ENCODE measurements at places on chromosomes 7 and 10.

DNA sequence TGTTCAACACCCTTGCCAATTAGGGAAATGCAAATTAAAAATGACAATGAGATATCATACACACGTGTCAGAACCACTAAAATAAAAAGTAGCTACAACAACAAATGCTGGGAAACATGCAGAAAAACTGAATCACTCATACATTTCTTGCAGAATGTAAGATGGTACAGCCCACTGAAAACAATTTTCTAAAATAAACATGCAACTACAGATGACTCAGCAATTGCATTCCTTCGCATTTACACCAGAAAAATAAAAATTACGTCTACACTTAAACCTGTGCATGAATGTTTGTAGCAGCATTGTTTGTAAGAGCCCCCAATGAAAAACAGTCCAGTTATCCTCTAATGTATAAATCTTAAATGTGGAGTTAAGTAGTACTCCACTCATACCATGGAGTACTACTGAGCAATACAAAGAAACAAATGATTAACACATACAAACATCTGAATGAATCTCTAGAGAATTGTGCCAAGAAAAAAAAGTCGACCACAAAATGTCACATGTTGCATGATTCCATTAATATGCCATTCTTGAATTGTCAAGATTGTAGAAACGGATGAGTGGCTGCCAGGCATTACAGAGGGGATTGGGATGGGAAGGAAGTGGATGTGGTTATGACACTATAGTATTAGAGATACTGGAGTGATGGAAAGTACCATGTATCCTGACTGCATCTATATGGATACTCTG is 134.6 kb upstream of the NPSR1 start:
- no peak for DNase-seq

DNA sequence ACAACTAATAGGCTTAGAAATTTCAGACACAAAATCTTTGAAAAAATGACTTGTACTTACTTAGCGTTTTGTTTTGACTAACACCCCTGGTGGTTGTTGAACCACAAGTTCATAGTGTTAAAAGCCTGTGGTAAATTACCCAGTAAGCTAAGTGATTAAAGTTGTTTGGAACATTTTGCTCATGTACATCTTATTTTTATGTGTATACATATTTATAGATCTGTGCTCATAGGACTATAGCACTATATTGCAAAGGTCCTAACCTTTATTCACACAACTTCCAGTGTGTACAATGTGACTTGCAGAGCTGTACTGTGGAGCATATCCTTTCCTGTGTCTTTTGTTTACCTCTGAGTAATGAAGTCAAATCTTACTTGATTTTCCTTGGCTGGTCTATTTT is 79.6 kb downstream of the BMPR1A start:
- no peak for DNase-seq

GRCh38 chr10:13001041-13001886 is at the start of gene CCDC3:
Gene CCDC3 (minus strand): TSS chr10:13001713. CDS start chr10:13001570, 143 bp downstream.
- DNase-seq: no peak

DNA sequence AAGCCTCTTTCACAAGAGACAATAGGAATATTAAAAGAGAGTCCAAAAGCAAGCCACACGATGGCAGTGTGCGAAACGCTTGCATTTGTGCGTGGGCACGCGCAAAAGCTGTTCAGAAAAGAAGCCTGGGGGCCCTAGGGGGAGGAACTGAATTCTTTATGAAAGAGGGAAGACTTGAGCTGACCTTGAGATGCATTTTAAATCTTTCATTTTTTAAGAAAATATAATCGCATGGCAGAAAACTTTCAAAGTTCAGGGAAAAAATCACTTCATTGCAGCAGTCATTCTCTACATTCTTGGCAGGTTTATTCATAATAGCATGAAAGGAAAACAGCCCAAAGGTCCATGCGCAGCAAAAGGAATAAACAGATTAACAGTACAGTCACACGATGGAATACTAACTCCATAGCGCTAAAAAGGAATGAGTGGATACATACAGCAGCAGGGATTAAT is 206.5 kb upstream of the PRKCQ start:
- DNase-seq: no peak

GRCh38 chr10:93598157-93598556 is 2.9 kb downstream of the RBP4 start:
- DNase-seq: no peak

GRCh38 chr10:3467052-3467951 is 294.7 kb upstream of the PITRM1 start:
- no peak for DNase-seq

DNA sequence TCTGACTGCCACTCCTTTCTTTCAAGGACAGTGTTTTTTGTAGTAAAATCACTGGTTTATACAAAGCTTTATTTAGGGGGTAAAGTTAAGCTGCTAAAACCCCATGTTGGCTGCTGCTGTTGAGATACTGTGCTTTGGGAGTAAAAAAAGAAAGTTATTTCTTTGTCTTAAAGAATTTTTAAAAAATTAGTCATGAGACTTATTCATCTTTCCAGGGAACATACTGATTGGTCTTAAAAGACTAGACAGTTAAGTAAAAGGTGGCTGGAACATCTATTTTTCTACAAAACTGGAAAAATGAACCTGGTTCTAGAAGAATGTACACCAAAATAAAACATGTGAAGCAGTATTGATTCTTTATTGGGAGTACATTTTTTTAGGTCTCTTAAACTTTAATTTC is 20.6 kb downstream of the BBIP1 start:
- no peak for DNase-seq

DNA sequence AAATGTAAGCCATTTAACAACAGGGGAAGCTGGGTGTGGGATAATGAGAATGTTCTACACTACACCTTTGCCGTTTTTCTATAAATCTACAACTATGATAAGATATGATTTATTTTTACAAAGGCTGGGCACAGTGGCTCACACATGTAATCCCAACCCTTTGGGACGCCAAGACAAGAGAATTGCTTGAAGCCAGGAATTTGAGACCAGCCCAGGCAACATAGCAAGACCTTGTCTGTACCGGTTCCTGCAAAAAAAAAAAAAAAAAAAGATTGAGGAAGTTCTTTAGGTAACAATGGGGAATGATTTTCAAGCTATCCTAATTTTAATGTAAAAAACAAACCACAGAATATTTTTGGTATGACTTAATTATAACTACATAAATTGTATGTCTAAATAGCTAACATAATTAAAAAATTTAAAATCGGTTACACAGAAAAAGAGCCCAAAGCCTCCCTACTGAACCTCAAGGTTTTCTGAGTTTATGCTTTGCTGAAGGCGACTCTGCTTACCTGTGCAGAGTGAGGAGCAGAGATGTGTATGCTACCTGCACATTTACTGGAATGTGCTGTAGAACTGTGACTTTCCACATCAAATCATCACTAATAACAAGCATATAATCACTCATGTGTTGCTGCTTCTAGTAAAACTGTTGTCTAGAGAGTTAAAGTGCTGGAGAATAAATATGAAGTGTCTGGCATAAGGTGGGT is 163.4 kb downstream of the ATE1 start:
- DNase-seq: no peak

DNA sequence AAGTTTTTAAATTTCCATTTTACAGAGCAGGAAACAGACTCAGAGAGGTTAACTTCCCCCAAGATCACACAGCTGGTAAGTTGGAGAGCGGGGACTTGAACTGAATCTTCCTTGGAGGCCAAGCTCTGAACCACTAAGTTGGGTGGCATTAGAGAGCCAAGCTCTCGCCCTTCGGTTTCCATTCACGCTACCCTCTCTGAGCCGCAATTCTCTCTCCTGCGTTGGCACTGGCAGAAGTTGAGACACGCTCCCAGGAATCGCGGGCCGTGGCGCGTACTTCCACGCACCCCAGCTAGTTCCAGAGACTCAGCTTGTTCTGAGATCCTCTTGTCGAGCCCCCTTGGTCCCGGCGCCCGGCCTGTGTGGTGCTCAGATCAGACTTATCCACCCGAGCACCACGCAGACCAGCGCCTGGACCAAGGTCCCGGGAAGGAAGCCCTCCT is 29.3 kb upstream of the VAX1 start:
- DNase-seq: no peak

GRCh38 chr10:103915796-103916195 is 2.2 kb downstream of the STN1 start:
- no peak for DNase-seq

DNA sequence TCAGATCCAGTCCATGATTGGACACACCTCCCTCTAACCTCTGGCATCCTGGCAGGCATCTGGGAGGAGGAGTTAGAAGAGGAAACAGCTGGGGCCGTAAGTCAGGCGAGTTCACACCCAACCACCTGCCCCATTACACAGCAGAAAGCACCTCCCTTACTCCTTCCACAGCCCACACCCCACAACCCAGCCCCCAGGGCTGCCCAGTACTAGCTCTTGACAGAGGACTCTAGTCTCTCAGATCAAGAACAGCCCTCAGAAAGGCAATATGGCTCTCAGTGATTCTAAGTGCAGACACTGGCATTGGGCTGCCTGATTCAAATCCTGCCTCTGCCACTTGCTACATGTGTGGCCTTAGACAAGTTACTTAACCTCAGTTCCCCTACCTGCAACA is 34.1 kb downstream of the KCNMA1 start:
- no peak for DNase-seq

- DNase-seq: no peak
Measured at GRCh38 chr10:48649349-48649944, 35.2 kb upstream of the WDFY4 start.

GRCh38 chr10:124213899-124214510 is 120.6 kb upstream of the CHST15 start:
- no peak for DNase-seq

DNA sequence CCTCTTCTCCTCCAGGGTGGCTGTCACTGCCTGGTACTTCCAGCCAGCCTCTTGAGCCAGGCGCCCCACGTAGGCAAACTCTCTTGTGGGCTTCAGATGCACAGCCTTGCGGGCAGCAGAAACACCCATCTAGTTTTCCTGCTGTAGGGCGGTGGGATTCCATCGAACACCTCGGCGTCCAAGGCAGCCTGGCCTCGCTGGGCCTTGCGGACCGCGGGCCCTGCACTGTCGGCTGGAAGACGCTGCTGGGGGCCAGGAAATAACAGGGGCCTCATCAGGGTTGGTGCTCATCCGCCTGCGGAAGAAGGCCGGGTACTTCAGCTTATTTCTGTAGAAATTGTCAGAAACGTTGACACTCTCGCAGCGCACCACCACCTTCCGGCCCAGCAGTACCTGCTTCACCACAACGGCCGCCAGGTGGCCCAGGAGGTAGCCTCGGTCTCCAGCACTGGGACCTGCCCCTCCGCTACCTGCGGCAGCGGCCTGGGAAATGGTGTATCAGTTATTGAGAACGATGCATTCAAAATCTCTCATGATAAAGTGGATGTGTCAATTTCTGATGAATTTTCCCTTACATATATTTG is 61.1 kb downstream of the WDFY4 start:
- DNase-seq: no peak

- DNase-seq: no peak
Measured at GRCh38 chr10:132788180-132788830, 2.4 kb upstream of the NKX6-2 start.

DNA sequence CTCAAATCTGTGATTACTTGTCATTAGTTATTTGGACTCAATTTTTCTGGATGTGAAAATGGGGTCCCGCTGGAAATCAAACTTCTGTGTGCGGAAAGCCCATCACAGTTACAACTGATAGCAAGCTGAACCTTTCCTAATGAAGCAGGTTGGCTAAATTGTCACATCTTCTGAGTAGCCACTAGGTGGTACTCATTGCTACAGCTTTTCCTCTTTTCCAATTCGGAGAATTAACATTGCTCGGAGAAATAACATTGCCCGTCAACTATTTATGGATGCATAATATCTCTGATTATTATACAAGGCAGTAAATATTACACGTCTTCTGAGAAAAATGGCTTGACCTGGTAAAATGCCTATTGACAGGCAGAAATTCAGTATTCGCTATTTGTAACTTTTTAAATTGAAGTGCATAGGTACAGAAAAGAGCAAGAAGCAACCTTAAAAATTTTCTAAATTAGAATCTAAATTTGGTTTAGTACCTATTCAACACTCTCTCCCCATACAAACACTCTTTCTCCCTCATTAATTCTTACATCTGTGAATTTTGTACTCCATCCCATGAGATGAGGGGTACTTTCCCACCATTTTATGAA is 17.3 kb upstream of the BLOC1S2 start:
- no peak for DNase-seq

GRCh38 chr7:33854178-33854577 is 51.2 kb upstream of the BMPER start:
- no peak for DNase-seq

DNA sequence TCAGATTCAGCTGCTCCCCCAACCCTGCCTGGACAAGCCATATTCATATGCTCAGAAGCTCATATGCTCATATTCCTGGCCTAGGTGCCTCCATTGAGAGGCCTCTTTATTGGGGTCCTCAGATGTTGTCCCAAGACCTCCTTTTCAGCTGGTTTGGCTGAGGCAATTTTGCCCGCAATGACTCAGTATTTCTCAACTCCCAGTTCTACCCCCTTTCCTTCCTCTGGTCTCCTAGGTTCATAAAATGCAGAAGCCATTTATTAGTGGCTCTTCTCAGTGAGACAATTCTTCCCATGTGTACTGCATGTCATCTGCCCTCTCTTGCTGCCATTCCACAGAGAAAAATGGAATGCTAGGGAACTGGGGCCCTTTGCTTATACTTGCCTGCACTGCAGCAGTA is 110.7 kb downstream of the INHBA start:
- no peak for DNase-seq

- no peak for DNase-seq
Measured at GRCh38 chr7:112886208-112886607, 96.0 kb upstream of the TMEM168 start.

DNA sequence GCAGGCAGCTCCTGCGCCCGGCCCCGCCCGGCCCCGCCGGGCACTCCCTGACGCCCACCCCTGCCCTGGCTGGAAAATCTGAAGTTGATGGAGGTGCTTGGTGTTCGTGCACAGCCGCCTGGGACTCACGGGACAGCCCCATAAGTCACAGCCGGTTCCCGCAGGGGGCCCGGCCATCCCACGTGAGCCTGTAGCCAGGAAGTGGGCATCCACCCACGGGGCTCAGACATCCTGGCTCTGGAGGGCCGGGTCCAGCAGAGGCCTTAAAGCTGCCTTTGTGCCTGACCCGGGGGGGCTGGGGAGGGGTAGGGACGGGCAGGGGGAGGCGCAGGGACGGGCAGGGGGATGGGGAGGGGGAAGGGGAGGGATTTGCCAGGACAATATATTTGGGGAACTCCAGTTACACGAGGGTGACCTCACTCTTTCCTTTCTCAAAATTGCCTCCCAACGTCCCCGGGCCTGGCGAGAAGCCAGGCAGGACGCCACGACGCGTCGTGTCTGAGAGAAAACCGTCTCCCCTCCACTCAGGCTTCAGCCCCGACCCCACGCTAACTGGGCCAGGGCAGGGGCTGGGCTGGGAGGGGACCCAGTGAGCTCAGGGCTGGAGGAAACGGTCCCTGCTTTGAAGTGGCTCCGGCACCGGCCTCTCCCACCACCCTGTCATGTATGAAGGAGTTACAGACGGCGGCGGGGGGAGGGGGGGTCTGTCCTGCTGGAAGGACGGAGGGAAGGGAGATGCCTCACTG is 82.1 kb upstream of the PDGFA start:
- peak; percentile 69 for DNase-seq

GRCh38 chr7:98105942-98106544 is 619 bp upstream of the LMTK2 start:
- DNase-seq: no peak

- no peak for DNase-seq
Measured at GRCh38 chr10:94069884-94070283, 76.2 kb downstream of the PLCE1 start.

Data from stimulated activated CD4-positive, alpha-beta T cell treated with anti-CD3 and anti-CD28 coated beads, Interleukin-15, amount 100 ng/mL, for 1 hour (primary cell).